ENCODE measurements at places on chromosomes 6 and 20.

GRCh38 chr20:48965189-48965910, 43.8 kb downstream of the ARFGEF2 start:
- no peak for DNase-seq

DNA sequence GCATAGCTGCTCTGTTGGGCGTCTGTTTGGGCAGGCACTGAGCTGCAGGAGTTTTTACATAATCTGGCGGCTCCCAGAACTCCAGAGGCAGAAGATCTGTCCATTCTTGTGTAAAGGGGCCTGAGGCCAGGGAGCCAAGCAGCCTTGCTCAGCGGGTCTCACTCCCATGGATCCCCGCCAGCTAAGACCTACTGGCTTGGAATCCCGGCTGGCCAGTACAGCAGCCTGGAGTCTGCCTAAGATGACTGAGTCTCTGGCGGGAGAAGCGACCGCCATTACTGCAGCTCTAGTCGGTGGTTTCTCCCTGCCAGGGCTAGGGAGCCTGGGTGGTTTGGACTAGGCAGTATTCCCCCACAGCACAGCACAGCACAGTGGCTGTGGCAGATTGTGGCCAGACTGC, 268.4 kb upstream of the SYNCRIP start:
- no peak for DNase-seq

DNA sequence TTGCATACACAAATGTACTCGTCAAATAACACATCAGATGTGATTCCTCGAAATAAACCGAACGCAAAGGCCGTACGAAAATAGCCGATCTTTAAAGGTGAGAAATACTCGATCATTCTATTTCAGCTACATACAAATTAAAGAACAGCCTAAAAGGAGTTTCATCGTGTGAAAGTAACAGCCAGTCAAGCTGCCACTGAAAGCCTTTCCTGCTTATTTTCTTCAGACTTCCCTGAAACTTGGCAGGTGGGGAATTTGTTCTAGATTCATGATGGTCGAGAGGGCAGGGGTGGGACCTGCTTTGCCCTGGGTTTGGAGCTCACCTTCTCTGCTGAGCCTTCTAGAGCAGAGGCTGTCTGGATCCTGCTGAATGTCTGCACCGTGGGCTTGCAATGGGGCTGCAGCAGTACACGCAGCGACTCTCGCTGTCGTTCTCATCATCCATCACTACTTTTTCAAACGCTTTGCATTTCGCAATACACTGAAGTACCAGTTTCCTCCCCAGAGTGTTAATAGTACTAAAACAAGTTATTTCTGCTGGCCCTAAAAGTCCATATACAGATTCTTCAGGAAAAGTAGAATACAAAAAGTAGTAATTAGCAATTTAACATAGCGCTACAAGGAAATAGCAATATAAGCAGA, 16.2 kb downstream of the FOXC1 start:
- no peak for DNase-seq

- DNase-seq: no peak
These were observed 26.2 kb upstream of the FOXP4 start for GRCh38 chr6:41519745-41520699.

DNA sequence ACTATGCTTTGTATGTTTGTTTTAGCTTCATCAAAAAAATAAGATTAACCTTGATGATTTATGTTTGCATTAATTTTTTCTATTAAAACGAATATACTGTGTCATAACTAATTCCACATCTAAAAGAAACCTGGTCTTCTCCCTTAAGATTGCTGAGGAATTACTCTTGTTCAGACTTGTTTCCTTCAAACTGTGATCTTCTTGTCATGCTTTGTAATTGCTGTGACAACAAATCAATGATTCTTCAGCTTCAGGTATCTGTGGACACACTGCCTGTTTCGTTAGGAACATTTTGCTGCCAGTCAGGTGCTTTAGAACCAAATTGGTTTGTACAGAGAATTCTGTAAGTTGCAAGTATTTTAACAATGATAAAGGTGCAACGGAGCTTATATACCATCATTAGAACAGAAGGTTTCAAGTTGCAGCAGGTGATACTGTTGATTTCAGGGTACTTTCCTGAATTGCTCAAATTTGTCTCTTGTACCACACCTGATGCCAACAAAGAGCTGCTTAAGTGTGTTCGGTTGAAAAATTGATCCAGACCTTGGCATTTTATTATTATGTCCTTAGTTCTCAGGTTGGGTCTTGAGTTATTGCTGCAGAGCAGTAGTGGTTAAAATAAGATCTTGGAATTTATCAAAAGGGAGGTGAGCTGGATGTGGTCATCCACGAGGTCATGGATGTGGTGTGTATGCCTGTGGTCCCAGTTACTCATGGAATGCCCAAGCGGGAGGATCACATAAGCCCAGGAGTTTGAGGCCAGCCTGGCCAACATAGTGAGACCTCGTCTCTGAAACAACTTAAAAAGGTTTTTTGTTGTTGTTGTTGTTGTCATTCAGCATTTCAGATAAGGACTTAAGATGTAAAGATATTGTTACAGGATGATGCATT, 19.5 kb downstream of the SYTL3 start:
- no peak for DNase-seq

GRCh38 chr6:161242113-161242512, 31.7 kb downstream of the AGPAT4 start:
- DNase-seq: no peak

GRCh38 chr6:95685822-95686221, 108.5 kb downstream of the MANEA start:
- no peak for DNase-seq

- no peak for DNase-seq
These were observed 351.9 kb upstream of the PRND start for GRCh38 chr20:4369798-4370124.

- no peak for DNase-seq
These were observed 917 bp downstream of the C6orf120 start for GRCh38 chr6:169702840-169703246.

DNA sequence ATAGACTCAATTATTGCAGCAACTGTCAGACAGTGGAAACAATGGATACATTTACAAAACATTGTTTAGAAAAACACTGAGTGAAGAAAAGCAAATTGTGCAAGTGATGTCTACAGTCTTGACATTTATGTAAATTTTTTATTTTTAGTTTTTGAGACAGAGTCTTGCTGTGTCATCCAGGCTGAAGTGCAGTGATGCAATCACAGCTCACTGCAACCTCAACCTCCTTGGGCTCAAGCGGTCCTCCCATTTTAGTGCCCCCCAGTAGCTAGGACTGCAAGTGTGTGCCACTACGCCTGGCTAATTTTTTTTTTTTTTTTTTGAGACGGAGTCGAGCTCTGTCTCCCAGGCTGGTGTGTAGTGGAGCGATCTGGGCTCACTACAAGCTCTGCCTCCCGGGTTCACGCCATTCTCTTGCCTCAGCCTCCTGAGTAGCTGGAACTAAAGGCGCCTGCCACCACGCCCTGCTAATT, 9.7 kb downstream of the CNBD2 start:
- DNase-seq: no peak

- DNase-seq: no peak
These were observed 23.3 kb upstream of the SMIM26 start for GRCh38 chr20:18543932-18544331.

- no peak for DNase-seq
These were observed 142.0 kb upstream of the ZNF217 start for GRCh38 chr20:53735536-53736050.

GRCh38 chr6:38460186-38460585, 179.5 kb downstream of the BTBD9 start:
- no peak for DNase-seq

- DNase-seq: no peak
These were observed 100.7 kb upstream of the STMND1 start for GRCh38 chr6:17001188-17001587.

DNA sequence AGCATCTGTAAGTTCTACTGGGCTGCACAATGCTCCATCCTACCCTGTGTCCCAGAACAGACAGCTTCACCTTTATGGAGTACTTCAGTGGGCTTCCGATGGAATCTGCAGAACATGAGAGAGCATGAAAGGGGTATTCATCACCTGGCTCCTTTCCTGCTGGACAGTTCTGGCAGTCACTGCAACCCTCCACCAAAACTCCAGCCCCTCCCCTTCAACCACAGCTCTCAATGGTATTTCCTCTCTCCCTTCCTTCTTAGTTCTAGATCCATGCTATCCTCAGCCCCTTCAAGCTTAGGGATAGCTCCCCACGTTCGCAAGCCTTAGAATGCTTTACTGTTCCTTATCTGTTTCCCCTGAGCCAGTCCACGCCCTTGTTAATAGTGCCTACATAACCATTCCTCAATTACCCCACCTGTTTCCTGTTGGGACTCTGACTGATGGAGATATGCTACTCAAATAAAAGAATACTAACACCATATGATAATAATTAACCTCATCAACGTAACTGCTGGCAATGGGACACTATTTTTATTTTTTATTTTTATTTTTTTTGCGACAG, 26.8 kb downstream of the TRAM2 start:
- no peak for DNase-seq

GRCh38 chr6:150236544-150236943, 93.7 kb downstream of the PPP1R14C start:
- DNase-seq: no peak

DNA sequence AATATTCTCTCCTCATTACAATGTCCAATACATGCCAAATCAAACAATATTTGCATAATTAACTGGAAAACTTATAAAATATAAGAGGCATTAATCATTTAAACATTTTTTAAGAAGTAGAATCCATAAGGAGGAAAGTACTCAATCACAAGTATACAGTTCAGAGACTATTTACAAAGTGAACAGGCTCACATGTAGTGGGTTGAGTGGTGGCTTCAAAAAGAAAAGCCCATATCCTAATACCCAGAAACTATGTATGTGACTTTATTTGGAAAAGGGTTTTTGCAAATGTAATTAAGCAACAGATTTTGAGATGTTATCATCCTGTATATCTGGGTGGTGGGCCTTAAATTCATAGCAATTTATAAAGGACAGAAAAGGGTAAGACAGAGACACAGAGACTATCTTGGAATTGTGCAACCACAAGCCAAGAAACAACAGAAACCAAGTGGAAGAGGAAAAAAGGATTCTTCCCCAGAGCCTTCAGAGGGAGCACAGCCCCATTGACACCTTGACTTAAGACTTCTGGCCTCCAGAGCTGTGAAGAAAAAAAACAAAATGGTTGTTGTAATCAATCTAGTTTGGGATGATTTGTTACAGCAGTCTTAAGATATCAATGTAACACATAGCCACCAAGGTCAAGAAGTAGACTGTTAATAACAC, 32.7 kb upstream of the CRISP1 start:
- no peak for DNase-seq

DNA sequence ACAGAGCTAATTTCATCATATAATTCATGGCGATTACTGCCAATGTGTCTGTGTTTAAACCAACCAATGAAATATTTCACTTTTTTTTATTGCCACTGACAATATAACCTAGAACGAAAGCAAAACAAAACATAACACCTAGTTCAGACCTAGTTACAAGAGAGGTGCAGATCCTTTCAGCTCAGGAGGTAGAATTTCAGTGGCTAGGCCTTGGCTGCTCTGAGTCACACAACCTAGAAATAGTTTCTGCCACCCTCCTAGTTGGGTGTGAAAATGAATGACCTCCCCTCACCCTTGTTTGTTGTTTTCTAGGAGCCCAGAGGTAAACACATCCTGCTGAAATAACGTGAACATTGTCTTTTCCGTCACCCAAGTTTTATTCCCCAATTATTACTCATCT, 356.3 kb downstream of the HTR1B start:
- no peak for DNase-seq

DNA sequence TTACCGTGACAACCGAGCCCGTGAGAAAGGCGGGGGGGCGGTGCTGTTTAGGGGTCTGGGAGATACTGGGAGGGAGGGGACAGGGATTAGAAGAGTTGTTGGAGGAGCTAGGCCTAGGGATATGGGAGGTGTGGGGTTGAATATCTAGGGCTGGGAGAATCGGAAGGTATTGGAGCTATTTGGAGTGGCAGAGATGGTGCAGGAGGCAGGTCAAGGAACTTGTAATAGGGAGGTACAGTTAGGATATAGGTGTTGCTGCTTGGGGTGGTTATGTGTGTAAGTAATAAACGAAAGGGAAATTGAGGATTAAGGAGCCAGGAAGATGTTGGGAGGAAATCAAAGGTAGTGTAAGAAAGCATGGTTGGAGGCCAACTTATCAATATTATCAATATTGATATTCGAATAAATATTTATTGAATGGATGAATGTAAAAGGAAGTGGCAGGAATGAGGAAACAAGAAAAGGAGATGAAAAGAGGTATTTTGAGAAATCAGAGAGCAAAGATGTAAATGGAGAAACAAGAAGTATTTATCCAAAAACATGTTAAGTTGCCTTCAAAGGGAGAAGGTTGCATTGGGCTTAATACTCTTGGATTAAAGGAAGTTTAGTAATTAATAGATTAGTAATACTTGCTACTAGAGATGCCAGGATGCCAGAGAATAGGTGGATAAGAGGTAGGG, 602 bp downstream of the PPP1R11 start:
- no peak for DNase-seq

GRCh38 chr6:79702691-79703090, 71.6 kb downstream of the SH3BGRL2 start:
- no peak for DNase-seq

DNA sequence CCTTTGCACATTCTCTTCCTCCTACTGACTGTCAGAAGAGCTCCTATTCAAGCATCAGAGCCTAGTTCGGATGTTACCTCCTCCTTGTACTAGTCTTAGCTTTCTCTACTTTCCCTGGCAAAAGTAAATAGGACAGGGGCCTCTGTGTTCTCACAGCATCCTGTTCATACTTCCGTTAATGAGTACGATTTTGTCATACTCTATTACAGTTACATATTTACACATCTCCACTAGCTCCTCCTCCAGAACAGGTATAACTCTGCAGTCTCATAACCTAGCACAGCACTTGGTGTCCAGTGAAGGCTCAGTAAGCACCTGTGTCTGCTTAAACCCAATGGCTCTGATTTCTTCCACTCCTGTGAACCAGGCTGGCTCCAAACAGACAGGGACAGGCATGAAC, 7.0 kb downstream of the ELMO2 start:
- DNase-seq: no peak

- no peak for DNase-seq
These were observed 39.2 kb downstream of the SRSF3 start for GRCh38 chr6:36633370-36633769.

DNA sequence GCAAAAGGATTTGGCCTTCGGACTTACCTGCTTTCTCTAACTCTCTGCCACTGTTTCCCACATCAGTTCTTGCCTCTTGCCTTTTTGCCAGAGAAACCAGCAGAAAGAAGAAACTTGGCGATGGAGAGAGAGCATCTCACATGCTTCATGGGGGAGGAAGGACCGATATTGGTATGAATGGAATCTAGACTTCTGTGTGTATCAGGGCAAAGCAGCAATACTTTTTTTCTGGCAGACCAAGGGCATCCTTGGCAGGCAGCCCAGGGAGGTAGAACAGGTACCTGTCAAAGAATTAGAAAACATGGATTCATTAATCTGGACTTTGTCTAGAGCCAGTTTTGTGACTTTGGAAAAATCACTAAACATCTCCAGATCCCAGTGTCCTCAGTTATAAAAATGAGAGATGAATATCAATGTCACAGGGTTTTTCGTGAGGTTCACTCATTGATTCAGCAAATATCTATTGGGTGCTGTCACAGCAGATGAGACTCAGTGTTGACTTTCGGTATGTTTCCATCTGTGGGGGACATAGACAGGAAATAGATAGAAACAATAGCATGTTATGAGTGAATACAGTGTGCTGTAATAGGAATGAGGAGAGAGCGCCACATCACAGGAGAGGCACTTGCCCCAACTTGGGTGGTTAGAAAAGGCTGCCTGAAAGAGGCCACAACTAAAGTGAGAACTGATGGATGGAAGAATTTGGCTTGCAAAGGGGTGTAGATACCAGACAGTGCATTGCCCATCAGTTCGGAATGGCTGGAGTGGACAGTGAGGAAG, 114.1 kb downstream of the CD83 start:
- DNase-seq: no peak

GRCh38 chr20:17871886-17872285, 96.7 kb downstream of the SNX5 start:
- no peak for DNase-seq

GRCh38 chr20:62590309-62591121, 51.8 kb upstream of the SLCO4A1 start:
- no peak for DNase-seq
